GM12865 (cell line): ENCODE measurements at places on chromosomes 3 and 15.

DNA sequence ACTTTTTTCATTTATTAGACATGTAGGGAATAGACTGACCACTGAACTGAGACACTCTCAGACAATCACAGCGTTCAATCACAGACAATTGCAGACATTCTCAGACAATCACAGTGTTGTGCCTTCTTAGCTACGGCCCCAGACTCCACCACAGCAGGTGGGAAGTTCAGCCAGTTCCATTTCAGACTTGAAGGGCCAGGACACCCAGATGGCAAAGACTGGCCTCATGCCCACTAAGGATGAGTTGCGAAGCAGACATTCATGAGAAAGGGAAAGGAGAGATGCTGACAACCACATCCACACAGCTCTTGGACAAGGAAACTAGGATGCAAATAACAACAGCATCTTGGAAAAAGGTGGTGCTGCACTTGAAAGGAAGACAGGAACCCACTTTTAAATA is 21.9 kb upstream of the ALDH1L1 start:
- DNase-seq, result no peak

DNA sequence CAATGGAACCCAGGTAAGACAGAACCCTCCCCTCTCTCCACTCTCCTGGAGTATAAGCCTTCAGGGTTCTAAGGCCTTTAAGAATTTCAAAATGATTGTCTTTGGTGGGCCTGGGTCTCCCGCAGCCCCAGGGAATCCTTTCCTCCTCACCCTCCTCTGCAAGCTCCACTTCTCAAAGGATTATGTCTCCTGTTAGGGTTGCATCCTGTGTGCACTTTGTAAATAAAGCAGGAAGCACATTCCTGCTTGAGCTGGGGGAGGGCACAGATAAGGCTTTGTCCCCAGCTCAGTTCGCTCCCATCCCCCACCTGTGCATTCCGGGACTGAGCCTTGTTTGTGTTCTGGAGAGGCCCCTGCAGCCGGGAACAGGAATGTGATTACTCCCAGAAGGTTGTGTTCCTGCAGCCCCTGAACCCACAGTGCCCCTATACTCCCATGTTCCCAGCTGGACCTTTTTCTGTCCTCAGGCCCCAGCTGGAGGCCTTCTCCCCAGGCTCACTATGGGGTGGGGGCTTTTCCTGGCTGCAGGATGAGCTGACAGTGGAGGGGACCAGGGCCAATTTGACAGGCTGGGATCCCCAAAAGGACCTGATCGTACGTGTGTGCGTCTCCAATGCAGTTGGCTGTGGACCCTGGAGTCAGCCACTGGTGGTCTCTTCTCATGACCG is 9.5 kb downstream of the TYRO3 start:
- no peak for DNase-seq

- DNase-seq, result no peak
Measured at GRCh38 chr3:16211176-16211904, 36.9 kb downstream of the GALNT15 start.

DNA sequence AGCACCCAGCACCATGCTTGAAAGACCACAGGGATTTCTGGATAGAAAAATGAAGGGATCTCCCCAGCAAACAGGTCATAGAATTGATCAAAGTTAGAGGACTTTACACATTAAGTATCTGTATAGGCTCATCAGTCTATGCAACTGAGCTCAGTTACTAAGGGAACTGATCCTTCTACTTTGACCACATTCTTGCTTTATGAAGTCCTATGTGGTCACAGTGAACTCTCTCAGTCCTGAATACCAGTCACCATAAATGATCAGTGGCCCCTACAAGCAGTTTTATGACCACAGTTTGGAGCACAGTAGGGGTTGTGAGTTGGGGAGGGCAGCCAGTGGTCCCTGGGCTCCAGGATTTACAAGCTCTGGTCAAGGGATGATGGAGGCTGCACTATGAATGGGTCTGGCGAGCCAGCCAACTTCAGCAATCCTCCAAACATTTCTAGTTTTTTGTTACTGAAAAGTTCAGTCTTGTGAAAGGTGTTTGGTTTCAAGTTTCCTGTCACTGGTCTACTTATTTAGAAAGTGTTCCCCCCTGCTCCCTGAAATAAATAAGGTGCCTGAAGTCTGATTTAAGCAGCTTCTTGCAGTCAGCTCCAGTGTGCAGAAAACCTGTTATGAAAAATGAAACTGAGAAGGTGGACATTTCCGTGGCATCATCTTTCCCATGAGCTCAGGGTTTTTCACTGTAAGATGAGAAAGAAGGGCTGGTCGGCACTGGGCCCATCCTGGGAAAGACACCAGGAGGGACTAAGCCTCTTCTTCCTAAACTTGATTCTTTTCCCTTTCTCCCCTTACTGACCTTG is 75.5 kb downstream of the DAPK2 start:
- DNase-seq, result peak; percentile 94

DNA sequence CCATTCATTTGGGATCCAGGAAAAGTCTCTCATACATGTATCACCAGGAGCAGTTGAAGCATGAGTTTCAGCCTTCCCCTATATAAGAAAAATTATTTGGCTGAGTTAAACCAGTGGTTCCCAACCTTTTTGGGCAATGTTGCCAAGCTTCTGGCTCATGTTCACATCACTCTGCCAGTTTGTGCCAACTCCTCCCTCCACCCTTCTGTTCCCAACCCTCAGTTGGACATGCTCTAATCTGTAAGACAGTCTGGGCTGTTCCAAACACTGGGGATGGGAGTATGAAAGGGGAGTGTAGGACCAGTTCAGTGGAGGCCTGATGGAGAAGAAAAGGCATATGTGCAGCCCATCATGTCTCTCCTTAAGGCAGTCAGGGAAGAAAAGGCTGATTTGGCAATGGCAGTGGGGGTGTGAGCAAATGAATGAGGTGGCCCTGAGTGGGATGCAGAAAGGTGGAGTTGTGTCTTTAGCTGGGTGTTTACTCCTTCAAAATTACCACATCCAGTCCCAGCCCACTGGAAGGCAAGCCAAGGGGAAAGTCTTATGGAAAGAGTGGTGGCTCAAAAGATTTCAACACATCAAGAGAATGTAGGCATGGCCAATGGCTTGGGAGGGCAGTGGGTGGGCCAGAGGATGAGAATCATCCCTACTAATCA is 32.0 kb upstream of the PRICKLE2 start:
- DNase-seq, result no peak

DNA sequence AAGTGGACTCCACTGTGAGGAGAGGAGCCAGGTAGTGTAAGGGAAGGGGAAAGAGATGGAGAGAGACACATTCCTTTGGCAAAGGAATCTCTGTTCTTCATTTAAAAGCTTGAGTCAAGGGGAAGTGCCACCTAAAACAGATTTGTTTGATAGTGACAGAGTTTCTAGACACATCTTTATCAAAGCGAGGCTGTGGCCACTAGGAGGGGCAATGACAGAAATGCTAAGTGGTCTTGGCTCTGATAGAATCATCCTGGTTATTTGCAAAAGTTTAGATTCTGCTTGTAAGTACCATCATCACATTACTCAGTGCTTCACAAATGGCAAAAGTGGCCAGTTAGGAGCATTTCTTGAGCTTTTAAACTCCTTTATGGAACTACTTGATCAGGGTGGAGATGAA is 261.4 kb downstream of the CNTN3 start:
- DNase-seq, result no peak

DNA sequence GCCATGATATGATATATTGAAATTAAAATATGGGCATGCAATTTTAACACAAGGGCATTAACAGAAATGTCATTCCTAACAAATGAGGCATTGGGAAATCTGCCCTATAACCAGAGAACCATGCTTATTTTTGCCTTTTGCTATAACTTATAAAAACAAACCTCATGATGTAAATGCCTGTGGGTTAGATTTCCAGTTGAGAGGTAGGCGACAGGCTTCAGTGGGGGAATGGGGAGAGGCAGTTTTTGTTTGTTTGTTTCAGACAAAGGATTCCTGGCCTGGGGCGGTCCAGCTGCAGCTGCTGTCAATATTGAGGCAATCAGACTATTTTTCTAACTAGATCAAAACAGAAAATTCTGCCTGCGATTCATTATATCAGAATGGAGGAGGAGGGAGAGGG is 490.4 kb upstream of the CFAP20DC start:
- no peak for DNase-seq

DNA sequence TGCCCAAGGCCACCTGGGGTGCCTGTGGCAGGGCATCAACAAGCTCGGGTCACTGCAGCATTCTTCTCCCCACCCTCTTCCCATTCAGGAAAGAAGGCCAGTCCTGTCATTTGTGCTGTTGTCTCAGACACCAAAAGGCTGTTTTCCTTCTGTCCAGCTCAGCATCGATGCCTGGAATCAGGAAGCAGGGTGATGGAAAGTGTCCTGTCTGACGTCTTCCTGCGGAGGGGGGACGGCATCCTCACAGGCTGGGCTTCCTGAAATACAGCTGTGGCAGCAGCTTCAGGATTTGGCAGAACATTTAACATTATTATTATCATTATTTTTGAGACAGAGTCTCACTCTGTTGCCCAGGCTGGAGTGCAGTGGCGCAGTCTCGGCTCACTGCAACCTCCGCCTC is 33.0 kb upstream of the ANKDD1A start:
- DNase-seq, result no peak

DNA sequence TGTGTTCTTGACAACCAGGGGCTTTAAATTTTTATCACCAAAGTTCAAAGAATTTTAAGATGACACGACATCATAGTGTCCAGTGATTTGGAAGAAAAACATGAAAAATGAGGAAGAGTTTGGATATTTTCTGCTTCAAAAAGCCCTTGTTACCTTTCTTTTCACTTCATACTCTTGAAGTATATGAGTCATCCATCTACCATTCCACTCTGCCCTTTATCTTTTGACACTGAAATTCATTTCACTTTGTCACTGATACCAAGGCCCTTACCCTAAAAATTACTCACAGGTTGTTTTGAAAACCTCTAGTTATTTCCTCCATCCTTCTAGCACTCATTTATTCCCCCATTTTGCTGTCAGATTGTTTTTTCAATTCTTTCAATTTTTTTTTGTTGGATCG is 42.7 kb downstream of the OR5H15 start:
- no peak for DNase-seq

DNA sequence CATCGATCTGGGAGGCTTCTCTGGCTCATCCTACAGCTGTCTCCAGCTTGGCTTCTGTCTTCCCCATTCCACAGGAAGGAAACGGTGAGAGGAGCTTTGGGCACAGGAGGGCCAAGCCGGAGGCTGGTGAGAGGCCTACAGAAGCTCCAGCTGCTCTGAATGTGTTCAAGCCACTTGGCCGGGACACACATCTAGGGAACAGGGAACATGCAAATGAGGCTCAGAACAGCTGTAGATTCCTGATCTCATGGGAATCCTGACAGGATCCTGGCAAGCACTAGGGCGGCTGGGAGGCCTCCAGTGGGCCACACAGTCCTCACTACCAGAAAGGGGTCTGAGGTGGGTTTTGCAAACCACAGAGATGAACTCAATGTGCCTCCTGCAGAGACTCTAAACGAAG is 13.7 kb downstream of the SEMA5B start:
- no peak for DNase-seq
